ENCODE measurements at places on chromosomes 4 and X.

DNA sequence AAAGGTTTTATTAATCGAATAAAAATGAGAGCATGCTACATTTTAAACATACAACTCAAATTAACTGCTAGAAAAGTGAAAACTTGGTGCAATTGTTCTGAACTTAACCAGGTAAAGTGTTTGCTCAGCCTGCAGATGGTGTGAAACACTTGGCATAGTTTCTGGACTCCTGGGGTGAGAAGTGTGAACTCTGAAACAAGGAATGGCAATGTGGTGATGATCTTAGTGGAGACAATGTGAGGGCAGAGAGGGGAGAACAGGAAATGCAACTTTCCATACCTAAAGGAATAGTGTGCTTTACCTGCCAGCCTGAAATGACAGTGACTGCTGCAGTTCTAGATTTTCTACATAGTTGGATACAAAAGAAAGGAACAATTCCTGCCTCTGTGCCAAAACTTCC lies 57.4 kb downstream of the CCSER1 start:
- no peak for DNase-seq

- no peak for DNase-seq
These were observed 70.9 kb upstream of the ARHGEF9 start for GRCh38 chrX:63855896-63856295.

GRCh38 chrX:120244395-120244734 lies 6.2 kb upstream of the ZBTB33 start:
- DNase-seq: no peak

- DNase-seq: peak; percentile 36
These were observed 1.9 kb downstream of the ARHGAP10 start for GRCh38 chr4:147733716-147734344.

GRCh38 chr4:40455340-40455902 lies 120.3 kb downstream of the CHRNA9 start:
- no peak for DNase-seq

- DNase-seq: no peak
These were observed 221.4 kb downstream of the TACR3 start for GRCh38 chr4:103498161-103499070.

DNA sequence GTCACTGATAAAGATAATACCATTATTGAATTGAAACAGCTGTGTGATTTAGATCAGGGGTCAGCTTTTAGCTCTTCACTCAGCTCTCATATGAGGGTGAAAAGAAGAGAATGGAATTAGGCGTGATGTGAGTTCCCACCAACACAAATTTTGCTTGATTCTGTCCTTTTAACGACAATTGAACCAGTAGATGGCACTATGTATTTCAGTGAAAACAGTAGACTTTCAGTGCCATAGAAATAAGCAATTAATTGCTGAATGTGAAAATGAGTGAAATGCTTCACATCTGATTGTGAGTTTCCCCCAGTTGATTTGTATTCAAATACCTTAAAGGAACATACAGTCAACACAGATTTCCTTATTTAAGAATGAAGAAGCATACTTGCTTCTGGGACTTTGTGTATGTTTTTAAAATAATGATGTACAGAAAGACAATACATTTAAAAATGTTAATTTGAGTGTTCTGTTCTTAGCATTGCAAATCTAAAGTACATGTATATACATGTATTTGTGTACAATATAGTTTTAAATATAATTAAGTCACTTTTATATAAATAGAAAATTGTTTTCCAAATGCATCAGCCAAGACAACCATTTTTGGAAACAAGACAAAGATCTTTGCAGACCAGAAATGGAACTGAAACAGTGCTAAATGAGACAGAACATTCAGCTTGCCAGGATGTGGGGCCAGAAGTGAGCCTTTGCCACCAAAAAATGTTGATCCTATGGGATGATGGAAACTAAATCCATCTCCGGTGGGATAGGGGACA lies 178.8 kb downstream of the SNCA start:
- no peak for DNase-seq

- DNase-seq: no peak
These were observed 36.8 kb upstream of the SPON2 start for GRCh38 chr4:1208970-1209704.

DNA sequence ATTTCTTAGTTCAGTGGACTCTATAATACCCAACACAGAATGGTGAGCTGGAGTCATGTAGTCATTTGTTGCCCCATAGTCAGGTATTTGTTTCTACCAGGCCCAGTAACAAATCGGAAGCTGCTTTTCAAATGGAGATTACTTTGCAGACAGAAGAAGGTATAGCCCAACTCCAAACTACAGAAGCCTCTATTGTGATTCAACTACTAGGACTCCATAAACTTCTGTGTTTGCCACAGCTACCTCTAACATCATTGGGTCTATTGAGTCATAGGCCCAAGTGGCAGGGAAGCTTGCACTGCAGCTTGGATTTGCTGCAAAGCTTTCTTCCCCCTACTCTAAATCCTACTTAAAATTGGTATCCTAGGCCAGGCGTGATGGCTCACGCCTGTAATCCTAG lies 148.8 kb upstream of the STK26 start:
- DNase-seq: no peak

DNA sequence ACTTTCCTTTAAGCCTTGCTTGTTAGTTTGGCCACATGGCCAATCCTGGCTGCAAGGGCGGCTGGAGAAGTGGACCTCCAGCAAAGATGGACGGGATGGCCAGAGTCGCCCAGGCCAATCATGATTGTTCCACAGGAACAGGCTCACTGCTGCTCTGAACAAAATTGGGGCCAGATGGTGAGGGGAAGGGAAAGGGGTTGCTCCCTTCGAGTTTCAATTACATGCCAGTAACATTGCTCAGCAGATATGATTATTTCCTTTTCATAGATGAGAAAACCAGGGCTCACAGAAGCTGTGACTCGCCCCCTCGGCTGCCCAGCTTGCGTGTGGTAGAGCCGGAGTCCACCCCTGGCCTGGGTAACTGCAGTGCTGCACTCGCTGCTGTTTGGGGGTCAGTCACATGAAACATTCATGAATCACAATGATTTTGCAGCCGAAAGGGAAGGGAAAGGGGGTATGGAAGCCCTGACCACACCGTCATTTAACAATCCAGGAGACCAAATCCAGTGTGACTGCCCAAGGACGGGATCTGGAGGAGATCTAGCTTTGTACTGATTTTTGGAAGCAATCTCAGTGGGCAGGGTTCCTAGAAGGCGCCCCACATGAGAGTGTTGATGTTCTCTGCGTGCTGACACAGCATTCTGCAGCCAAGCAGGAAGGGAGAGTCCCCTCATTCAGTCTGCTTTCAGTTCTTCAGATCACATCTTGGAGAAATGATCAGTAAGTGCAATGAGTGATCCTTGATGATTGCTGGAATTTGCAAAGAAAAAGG lies 77.3 kb upstream of the MSX1 start:
- DNase-seq: no peak

- DNase-seq: no peak
These were observed 67.9 kb upstream of the AADAT start for GRCh38 chr4:170157670-170158069.

DNA sequence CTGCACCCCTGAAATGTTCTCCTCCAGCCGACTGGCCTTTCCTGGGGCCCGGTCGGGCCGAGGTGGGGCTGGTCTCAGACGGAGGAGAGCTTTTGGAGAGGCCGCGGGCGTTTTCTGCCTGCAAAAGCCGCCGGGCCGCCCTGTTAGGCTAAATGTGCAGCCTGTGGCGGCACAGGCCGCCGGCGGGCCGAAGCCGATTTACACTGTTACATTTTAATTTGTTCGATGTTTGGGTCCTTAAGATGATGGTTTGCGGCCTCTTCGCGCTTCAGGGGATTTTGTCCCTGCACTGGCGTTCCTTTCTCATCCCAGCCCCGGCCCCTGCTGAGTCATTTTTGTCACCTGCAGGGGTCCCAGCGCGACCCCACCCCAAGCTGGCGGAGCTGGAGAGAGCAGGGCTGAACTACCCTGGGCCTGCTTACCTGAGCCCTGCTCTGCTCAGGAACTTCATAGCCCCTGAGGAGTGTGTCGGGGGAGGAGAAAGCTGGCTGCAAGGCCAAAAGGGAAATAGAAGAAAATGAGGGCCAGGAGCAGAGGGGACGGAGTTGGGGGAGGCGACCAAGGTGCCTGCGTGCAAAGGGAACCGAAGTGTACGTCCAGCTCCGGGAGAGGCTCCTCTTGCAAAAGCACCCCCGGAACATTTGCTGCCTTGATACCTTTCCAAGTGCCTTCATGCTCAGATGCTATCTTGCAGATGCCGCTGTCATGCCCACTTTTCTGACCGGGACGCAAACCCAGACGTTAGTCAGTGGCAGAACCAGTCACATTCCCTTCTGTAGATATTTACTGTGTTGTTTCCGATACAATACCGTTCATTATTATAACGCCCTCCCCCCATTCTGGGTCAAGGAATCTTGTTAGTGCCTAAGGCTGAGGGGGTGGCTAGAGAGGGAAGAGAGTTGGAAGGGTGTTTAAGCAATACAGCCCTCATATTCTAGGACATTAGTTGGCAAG lies 977 bp upstream of the RBBP7 start:
- DNase-seq: peak; percentile 29

DNA sequence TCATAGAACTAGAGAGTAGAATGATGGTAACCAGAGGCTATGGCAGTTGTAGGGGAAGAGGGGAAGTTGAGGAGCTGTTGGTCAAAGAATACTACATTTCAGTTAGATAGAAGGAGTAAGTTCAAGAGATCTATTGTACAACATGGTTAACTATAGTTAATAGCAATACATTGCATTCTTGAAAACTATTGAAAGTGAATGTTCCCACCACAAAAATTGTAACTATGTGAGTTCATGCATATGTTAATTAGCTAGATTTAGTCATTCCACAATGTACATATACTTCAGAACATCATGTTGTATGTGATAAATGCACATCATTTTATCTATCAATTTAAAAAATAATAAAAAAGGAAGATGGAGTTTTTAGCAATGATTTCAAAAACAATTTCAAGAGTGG lies 125.3 kb upstream of the IL15 start:
- DNase-seq: no peak

DNA sequence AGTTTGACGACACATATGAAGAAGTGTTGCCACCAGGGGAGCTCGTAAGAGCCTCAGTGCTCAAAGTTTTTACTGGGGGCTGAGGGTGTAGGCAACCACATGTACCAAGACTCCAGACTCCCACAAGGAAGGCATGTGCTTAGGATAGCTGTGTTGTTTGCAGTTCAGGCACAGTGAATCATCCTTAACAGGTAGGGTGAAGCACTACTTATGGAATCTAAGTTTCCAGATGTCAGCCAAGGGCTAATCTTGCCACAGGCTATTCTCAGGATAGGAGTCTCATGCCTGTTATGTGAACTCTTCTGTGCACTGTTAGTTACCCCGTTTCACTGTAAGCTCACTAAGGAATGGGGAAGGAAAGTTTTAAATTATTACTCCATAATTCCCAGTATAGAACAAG lies 202.6 kb downstream of the TMA16 start:
- DNase-seq: no peak

- peak; percentile 37 for DNase-seq
These were observed 792.2 kb downstream of the ADGRL3 start for GRCh38 chr4:61992351-61992750.

- no peak for DNase-seq
These were observed 8.9 kb downstream of the COPS4 start for GRCh38 chr4:83043801-83044407.

DNA sequence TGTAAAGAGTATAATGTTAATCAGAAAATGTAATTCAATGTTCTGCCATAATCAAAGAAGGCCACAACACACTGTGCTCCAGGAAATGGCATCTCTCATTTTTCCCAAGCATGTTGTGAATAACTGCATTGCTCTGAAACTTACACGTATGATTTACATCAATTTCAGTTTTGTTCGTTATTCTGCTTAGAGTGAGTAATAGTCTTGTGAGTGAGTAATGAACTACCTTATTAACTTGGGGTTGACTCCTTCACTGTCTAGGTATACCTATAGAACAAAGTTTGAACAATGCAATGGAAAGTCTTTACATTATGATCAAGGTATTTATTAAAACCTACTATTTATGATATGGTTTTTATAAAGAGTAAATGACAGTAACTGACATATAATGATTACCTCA lies 17.8 kb upstream of the IBSP start:
- DNase-seq: no peak

GRCh38 chrX:37759351-37759750 lies 20.5 kb upstream of the CYBB start:
- no peak for DNase-seq

DNA sequence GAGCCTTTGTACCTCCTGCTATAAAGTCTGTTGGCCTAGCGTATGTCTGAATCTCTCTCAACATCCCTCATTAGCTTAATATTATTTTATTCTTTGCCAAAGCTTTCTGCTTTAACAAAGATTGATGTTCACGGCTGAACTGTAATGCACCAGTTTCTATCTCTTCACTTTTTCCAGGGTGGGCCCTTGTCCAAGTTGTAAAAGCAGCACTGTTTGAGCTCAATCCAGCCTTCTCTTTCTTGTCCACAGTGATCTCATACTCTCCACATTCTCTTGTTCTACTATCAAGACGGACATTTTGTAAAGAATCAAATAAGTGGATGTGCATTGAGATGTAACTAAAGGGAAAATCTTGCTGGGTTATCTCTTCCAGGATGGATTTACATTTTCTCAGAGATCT lies 34.4 kb upstream of the RTL3 start:
- no peak for DNase-seq

DNA sequence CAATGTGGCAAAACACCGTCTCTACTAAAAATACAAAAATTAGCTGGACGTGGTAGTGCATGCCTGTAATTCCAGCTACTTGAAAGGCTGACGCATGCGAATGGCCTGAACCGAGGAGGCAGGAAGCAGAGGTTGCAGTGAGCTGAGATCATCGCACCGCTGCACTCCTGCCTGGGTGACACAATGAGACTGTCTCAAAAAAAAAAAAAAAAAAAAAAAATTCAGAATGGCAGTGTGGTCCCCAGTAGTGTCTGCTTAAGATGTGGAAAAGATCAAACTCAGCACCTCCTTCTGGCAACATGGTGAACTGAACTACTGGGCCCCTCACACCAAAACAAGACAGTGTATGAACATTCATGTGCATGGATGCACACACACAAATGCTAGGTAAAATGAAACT lies 32.2 kb downstream of the SMS start:
- no peak for DNase-seq

GRCh38 chr4:38368613-38369012 lies 295.4 kb upstream of the KLF3 start:
- no peak for DNase-seq

DNA sequence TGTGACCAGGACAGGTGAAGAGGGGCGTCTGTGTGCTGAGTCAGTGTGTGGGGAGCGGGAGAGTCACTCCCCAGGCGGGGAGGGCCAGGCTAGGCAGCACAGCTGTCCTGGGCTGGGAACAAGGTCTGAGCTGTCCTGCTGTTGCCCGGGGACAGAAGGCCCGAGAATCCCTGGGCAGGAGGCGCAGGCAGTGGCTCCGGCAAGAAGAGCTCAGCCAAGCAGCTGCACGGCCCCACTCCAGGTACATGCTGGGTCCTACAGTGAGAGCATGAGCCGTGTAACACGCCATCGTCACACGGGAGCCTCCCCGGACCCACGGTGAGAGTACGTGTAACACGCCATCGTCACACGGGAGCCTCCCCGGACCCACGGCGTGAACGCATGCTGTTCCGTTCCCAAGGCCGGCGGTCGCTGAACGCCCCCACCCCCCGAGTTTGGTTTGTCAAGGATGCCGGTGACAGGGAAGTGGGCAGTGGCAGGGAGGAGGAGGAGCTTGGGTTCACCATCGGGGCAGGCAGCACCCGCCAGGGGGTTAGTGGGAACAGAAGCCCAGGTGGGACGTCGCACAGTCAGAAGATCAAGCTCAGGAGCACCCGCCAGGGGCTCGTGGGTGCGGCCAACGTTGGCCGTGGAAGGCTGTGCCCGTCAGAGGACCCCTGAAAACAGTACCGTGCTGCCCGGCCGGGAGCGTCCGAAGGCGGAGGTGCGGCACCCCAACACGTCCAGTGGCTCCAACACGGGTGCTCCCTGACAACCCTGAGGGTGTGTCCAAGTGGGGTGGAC lies 15.6 kb downstream of the PPP2R3B start:
- peak; percentile 45 for DNase-seq

All from glutamatergic neuron (in vitro differentiated cells).